Fibroblast of villous mesenchyme (primary cell): ENCODE measurements at places on chromosomes 13 and 19. TPM values are rescaled to one million over a fixed set of nuclear protein-coding genes. Genes with fewer than 3 reads are reported as not detected.

NFIC gene
- total RNA-seq, result 42.7 and 56.0 TPM in 2 replicates

CCL25 gene
- not detected in 2 replicates for total RNA-seq

ZNF296 gene
- under 0.01 TPM in 2 replicates for total RNA-seq

ZNF77 gene
- 3.0 and 4.8 TPM in 2 replicates for total RNA-seq

PSG11 gene
- 0.43 TPM in 1 of 2 replicates, not detected in the other for total RNA-seq

ZNF784 gene
- total RNA-seq, result 5.6 and 7.4 TPM in 2 replicates
